ENCODE measurements at places on chromosomes 11 and 22. TPM values are rescaled to one million over a fixed set of nuclear protein-coding genes. Genes with fewer than 3 reads are reported as not detected.

POLD4 gene
- total RNA-seq: 120 TPM

DNA sequence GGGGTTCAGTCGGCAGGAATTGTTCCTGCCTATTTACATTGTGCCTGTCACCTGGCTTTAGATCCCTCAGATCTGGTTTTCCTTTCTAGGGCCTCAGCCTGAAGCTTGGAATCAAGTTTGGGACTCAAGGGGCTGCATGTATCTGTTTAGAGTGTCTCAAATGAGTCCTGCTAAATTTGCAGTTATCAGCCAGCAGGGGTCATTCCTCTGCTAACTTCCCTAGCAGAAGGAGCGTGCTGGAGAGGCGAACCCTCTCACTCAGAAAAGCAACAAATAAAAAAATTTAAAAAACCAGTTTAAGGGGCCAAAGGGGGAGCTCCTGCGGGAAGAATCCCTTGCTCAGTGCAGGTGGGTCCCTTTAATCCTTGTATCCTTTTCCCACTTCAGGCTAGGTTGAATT is 1220.2 kb downstream of the JRKL start:
- no peak for DNase-seq

DNA sequence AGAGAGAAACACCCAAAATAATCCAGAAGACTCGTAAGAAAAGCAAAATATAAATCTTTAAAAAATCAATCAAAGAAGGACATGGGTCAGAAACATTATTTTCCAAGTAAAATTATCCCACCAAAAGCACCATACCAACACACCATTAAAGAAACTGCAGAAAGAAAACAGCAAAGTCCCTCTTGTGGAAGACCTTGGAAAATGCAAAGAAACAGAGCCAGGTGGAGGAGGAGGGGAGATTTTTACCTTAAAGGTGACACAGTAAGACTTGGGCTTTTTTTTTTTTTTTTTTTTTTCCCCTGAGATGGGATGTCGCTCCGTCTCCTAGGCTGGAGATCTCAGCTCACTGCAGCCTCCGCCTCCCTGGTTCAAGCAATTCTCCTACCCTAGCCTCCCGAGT is 123.8 kb downstream of the LARGE1 start:
- DNase-seq: no peak

DNA sequence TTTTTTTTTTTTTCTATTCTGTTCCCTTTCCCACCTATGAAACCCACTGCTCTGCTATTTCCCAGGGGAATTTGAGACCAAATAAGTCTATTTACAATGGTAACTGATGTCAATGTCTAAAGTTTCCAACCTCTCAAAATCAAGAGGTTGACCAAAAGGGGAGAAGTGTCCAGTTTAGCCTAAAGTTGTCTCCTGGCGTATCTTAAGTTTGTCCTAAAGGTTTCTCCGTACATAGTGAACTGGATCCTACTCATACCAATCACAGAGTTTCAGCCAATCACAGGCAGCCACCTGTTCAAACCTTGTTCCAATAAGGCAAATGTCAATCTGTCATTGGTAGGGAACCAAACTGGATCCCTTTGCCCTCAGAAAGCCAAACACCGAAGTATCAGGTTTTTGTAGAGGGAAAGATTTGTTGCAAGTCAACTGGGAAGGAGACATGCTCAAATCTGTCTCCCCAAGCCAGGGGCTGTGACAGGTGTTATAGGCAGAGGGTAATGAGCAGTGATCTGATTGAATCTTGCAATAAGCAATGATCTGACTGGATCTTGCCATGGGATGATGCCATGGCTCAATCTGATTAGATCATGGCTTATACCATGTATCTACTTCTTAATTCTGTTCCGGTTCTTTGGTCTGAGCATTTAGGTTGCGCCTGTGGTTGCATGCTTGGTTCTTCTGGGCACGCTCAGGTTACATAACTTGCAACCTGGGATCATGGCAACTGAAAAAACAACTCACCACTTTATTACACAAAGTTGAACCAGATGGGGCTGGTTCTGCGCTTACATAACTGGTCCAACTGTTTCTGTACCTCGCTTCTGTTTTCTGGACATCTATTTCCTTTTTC is 1.1 kb upstream of the VPS37C start:
- DNase-seq: no peak

- no peak for DNase-seq
Measured at GRCh38 chr11:33086017-33086416, 46.6 kb downstream of the TCP11L1 start.

OR4D5 gene
- not detected for total RNA-seq

GRCh38 chr11:17865765-17866428 is 131.3 kb downstream of the KCNC1 start:
- DNase-seq: no peak

ESAM gene
- 465 TPM for total RNA-seq

GRCh38 chr22:32080904-32081303 is 37.8 kb downstream of the SLC5A1 start:
- DNase-seq: no peak

P2RY2 gene
- 1.4 TPM for total RNA-seq

DNA sequence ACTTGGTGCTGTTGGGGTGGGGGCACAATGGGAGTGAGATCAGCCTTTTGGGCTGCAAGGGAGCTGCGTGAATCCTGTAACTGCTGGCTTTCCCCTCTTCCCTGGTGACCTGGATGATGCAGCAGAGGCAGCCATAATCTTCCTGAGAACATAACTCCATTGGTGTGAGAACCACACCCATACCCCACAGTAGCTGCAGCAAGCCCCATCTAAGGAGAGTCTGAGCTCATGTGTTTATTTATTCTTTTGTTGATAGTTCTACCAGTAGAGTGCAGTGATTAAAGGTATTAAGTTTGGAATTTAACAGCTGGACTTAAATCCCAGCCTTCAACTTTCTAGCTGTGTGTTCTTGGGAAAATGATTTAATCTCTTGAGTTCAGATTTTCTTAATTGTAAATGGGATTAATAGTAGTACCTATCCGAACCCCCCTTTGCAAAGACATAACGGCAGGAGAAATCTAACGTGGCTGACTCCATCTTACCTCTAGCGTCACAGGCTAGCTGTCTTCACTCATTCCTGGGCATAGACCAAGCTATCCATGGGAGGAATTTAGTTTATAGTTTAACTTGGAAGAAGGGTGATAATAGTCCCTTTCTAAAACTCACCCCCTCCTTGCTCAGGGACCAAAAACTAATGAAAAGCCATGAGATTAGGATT is 385.0 kb upstream of the DDI1 start:
- no peak for DNase-seq

- no peak for DNase-seq
Measured at GRCh38 chr22:37193629-37194191, 5.7 kb upstream of the C1QTNF6 start.

CRYBB1 gene
- not detected for total RNA-seq

DNA sequence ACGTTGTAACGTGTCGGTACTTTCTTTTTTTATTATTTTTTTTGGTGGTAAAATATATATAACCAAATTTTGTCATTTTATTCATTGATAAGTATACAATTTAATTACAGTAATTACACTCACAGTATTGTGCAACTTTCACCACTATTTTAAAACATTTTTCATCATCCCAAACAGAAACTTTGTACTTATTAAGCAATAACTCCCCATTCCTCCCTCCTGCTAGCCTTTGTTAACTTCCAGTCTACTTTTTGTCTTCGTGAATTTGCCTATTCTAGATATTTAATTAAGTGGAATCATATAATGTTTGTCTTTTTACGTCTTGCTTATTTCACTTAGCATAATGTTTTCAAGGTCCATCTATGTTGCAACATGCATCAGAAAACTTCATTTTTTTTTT is 58.5 kb downstream of the STIM1 start:
- DNase-seq: no peak

OVOL1 gene
- not detected for total RNA-seq

DNA sequence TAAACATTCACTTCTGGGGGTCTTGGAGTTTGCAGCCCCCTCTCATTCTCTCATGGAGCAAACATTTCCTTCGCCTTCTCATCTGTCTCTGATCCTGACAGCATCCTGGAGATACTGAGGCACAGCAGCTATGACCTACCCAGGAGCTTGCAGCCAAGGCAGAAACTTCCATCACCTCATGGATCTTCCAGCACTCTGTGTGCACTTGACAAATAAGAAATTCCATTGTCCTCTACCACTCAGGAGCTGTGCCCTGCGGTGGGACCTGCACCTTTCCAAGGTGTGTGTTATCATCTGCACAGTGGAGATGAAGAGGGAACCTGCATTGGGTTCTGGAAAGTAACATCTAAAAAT is 49.1 kb downstream of the GGTLC2 start:
- no peak for DNase-seq

GRCh38 chr11:93663021-93663420 is 1.5 kb downstream of the CEP295 start:
- DNase-seq: no peak

DNAJC4 gene
- 27.2 TPM for total RNA-seq

GRCh38 chr22:24502541-24502940 is 7.4 kb downstream of the UPB1 start:
- DNase-seq: no peak

HTR3B gene
- not detected for total RNA-seq

GRCh38 chr11:112656772-112657428 is 304.3 kb upstream of the NCAM1 start:
- no peak for DNase-seq

DNA sequence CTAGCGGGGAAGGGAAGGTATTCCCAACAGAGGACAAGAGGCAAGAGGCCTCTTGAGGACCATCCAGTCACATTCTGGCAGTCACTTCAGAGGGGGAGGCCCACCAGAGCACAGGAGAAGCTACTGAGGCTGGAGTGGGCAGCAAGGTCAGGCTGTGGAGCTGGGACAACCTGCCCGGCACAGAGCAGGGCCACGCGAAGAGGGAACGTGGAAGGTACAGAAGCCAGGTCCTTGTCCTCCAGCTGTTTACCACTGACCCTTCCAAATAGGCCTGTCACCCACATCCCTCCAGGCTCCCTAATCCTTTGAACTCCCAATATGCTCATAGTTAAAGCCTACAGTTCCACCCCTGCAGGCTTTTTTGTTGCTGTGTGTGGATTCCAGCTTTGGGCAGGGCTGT is 76.9 kb downstream of the IGLL1 start:
- DNase-seq: no peak

SLC16A8 gene
- total RNA-seq: not detected

HORMAD2 gene
- not detected for total RNA-seq

ANAPC15 gene
- 28.8 TPM for total RNA-seq

GRCh38 chr11:34540870-34541269 is 27.3 kb upstream of the ELF5 start:
- no peak for DNase-seq

DNA sequence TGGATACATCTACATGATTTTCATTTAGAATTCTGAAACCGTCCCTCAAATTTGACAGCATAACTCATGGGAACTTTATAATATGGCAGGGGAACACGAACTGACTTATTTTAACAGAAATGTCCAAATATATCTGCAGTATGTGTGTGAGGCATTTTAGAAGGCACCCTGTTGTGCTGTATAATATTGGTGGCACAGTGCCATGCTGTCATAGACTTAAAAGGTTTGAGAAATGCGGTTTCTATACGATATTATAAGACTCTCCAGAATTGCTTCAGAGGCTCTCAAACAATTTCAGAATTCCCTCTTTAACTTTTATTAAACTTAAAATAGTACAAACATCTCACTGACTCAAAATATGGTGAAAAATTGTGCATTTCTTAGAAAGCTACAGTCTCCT is 181.6 kb downstream of the MSANTD4 start:
- DNase-seq: no peak

DNA sequence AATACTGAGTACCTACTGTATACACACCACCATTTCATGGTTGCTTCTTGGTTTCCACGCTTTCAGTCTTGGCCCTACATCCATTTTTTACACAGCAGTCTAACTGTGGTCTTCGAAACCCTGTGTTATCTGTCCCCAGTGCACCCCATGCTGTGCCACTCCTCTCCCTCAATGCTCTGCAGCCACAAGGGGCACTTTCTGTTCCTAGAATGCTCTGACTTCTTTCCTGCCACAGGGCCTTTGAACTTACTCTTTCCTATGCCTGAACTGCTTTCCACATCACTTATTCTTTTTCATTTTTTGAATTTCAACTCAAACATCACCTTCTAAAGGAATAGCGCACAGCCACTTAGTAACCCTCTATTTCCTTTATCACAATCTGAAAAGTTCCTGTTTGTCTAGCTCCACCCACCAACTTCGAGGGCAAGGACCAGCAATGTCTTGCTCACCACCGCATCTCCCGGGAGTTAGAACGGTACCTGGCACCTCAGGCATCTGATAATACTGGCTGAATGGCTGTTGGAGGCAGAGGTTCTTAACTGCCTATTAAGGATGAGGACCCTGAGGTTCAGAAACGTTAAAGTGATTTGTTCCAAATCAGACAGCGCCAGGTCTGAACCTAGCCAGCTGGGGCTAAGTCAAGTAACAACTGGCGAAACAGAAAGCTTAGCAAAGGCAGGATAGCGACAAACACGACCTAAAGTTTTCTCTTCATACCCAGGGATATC is 568 bp downstream of the ALG8 start:
- DNase-seq: no peak

- DNase-seq: no peak
Measured at GRCh38 chr11:32113920-32114203, 23.0 kb downstream of the RCN1 start.

- DNase-seq: no peak
Measured at GRCh38 chr11:26599425-26599824, 27.4 kb upstream of the MUC15 start.

GRCh38 chr22:21849489-21849888 is 18.0 kb downstream of the MAPK1 start:
- no peak for DNase-seq

DNA sequence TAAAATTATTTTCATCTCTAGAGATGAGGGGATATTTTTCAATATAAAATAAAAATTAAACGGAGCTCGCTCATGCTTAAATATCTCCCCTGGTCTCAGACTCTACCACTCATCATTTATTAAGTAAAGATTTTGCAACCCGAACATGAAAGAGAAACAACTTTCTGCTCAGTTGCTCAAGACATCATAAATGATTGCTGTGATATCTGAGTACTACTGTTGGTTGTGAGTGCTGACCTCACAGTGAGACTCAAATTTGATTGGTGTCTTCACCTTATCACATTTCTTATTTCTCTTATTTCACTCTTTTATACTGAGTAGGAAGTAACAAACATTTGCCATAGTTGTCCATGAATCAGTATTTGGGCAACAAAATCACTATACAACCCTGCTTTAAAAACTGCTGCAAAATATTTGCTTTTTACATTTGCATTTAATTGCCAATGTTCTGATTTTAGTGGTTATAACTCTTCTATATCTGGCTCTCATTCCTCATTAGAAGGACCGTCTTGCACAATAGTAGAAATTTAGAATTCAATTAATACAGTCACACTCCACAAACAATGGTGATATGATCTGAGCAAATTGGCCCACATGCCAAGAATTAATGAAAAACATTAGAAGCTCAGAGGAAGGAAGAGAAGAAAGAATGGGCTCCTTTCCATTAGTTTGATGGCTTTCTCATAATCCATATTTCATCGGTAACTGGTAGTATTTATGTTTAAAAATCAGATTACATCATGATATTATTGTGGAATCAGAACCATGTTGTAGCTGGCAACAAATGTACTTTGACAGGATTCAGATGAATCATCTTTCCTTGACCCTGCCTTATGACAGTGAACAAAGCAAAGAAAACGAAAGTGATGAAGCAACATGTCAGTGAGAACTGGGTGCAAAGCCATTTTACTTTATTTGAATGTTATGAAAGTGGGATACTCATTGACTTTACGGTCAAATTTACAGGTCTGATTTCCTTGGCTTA is 973.6 kb upstream of the TENM4 start:
- DNase-seq: no peak

Data from glomerular endothelial cell (primary cell).